Omental fat pad (tissue), 4 donors: ENCODE measurements at places on chromosomes 3 and 15.

- no peak for DNase-seq
Observed at GRCh38 chr3:45191424-45191823, 34.7 kb downstream of the TMEM158 start.

- no peak for DNase-seq
Observed at GRCh38 chr3:132804498-132804897, 82.3 kb upstream of the NPHP3 start.

- no peak for DNase-seq
Observed at GRCh38 chr15:81901319-81901718, 144.5 kb downstream of the MEX3B start.

DNA sequence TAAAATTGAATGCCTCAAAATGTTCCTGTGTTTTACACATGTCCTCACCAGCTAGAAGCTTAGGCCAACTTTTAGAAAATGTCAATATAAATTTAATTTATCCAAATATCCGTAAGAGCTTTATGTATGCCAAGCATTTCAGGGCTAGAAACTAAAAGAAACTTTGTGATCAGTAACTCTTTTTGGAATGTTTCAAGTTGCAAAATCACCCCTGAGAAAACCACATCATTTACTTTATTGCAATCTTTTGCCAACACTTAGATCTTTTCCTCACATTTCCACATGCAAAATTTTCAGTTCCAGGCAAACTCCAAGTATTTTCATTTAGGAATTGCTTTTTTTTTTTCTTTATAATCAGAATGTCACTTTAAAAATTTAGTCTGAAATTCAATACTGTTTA lies 20.1 kb upstream of the IGF1R start:
- DNase-seq, result no peak

- DNase-seq, result no peak
Observed at GRCh38 chr3:120641696-120642246, 40.3 kb downstream of the HGD start.

DNA sequence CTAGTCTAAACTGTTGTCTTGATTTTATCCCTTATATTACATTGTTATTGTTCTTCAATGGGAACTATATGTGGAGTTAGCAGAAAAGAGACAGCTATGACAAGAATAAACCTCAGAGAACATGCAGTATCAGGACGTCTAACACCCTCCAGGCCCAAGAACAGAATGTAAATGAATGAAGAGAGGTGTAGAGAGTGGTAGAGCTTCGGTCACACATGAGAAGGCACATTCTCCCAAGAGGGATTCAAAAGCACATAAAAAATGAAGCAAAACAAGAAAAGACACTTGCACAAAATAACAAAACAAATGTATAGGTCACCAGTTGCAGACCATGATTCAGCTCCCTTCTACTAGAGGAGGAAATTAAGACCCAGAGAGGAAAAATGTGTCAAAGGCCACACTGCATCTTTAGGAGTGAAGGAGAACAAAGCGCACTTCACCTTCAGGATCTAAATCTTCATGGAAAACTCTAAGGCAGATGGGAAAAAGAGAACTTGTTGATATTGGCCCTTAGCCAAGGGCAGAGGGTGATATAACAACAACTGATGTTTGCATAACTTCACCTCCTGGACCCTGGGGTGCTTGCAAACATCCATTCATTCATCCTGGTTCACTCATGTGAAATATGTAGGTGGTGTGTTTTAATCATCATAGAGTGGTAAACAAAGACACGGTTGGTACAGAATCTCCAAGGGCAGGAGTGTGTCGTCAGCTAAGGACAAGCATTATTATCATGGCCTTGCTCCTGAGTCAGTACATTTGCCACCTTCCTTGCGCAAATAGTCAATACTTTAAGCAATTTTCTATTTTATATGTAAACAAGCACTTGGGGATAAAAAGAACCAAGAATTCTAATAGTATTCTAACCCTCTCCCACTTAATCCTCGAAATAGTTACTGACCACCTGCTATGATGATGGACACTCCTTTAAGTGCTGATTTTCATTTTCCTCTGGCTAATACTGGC lies 8.8 kb downstream of the NEK10 start:
- DNase-seq, result no peak

DNA sequence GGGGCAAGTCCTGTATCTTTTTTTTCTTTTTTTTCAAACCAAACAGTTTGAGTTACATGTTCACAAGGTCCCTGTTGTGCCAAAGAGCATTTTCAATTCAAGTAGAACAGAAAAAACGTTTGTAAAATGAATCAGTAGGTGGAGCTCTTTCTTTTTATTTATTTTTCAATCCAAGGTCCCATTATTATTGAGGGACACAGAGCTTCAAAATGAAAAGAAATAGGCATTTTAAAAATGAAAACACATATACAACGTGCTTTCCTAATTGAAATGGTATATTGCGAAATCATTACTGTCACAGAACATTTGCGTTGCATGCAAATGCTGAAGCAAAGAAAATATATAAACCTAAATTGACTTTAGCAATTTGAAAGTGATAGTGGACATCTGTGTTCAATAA lies 711.0 kb downstream of the MECOM start:
- DNase-seq, result no peak

DNA sequence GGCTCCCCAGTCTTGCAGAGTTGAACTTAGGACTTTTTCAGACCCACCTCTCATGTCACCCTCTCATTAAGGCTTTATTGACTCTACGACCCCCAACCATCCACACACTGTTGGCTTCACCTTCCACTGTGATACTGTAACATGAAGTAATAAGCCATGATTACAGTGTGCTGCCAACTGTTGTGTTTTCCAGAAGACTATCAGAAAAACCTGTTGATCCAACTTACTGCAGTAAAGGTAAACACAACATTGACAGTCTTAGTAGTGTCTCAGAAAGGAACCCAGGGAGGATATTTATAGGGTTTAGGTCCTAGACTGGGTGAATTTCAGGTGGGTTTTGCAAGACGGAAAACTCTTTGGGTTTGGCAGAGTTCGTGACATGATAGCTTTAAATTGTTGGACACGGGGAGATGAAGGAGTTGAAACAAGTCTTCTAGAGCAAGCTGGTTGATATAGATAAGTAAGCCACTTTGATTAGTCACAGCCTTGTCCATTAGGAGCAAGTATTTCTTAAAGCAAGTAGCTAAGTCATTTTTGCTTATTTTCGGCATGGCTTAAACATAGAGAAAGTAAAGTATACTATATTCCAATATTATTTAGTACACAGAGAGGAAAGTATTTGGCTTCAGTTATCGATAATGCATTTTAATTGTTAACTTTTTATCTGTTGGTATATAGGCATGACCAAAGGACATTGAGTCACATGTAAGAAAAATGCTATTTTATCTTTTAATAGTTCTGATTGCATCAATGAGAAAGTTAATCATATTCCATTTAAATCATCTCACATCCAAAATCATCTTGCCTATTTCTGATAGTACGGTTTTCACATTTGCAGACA lies 2.4 kb upstream of the COL6A5 start:
- DNase-seq, result no peak
